Activated CD4-positive, alpha-beta T cell treated with anti-CD3 and anti-CD28 coated beads, Interleukin-2, amount 50 U/mL, for 16 hours (primary cell): ENCODE measurements at places on chromosomes 3 and 15.

- no peak for DNase-seq
Measured at GRCh38 chr3:99458013-99458412, 180.4 kb upstream of the COL8A1 start.

DNA sequence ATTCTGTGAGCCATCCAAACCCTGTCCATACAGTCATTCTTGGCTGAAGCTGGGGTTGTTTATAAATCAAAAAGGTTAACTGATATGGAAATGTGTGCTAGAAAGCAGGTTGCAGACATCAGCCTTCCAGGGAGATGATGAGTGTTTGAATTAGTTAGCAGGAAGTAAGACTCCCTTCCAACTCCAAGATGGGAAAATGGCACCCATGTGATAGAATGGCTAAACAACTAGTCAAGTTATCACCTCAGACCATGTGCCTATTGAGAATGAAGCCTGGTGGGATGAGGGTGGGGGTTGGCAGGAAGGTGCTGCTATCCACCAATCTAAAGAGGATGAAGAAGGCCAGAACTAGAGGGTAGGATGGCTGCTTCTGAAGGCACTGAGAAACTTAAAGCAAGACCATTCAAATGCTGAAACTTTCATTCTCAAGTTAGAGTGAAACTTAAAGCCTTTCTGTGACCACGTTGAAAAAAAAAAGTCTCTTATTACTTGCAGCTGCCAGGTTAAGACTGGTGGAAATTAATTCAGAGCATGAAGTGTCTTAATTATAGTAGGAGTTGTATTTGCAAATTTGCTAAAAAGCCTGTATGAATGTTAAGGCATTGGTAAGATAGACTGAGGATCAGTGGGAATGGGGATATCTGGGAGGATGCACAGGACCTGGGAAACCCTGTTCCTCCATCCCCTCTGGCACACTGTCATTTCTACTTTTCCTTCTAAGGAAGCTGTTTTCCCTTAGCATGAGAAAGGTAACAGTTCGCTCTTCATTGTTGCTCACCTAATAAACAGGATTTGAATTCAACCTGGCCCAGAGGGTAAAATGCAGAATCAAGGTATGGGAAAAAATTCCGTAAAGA, 36.8 kb downstream of the CCR3 start:
- no peak for DNase-seq

DNA sequence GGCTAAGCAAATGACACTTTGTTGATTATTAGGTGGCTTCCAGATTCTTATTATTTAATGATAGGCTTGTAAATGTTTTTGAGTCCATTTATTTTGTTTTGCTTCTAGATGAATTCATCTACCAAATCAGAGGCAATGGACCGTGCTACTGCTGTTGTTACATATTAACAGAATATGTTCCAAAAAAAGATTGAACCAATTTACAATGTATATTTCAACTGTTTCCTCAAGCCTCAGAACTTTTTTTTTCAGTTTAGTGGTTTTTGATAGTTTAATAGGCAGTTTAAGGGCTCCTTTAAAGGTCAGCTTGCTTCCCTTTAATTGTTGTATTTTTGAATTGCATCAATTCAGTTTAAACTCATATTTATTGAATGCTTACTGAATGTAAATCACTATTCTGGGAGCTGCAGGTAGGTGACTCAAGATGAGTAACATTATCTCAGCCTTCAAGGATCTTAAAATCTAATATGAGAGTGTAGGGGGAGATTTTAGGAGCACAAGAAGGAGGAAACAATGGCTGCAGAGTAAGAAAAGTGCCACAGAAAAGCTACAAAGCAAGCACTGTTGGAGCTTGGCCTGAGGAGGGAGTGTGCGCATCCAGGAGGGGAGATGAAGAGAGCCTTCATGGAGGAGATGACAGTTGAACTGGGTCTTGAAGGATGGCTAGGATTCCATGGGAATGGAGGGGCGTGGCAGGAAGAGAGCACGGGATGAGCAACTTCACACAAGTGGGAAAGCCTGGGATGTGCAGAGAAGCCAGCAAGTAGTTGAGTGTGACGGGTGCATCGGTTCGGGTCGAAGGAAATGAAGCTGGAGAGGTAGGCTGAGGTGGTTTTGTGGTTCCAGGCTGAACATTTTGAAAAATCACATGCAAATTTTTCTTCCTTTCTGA, 14.7 kb downstream of the MAP2K1 start:
- DNase-seq, result no peak

DNA sequence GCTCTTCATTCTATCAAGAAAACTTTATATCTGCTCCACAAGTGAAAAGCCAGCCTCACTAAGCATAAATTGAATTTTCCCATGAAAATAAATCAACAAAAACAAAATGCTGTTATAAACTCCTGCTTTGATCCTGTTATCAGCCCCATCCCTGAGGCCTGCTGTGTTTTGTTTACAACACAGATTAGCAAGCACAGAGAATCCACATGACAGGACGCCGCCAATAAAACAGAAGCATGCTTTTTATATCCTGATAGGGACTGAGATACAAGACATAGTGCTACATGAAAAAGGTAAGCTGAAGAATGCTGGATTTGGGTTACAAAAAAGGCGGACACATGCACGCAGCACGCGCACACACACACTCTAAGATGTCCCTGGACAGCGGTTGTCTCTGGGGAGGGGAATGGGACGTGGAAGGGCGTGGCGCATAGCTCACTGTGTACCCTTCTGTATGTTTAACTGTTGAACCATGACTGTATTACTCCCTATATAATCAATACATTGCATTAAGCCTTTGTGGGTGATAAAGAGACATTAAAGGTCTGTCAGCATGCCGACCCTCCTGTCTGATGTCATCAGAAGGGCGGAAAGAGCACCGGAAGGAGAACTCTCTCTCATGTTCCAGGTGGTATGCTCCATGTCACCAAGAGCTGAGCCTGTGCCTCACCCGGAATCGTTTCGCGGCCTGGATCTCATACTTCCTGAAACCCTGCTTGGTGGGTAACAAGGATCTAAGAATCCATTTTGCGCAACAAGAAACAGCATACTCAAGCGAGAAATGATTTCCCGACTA, 93.9 kb downstream of the IQSEC1 start:
- DNase-seq, result no peak

- no peak for DNase-seq
Measured at GRCh38 chr15:77064063-77064462, 6.8 kb downstream of the TSPAN3 start.

GRCh38 chr3:45337839-45338470, 50.4 kb upstream of the LARS2 start:
- no peak for DNase-seq

DNA sequence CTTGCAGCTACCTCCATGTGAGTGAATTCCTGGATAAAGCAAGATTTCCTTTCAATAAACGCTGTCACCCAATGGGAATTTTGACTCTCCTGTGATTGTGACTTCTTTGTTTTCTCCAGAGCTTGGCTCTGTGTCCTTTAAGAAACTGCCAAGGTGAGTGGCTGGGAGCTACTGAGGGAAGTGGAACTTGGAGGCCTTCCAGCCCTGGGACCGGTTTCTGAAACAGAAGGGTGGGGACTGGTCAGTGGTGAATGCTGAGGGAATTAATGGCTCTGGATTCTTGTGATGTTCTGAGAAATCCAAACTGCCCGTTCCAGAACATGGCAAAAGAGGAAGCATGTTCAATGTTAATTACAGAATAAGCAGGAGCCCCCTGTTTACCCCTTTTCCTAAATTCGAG, 41.1 kb upstream of the MYZAP start:
- DNase-seq, result no peak

DNA sequence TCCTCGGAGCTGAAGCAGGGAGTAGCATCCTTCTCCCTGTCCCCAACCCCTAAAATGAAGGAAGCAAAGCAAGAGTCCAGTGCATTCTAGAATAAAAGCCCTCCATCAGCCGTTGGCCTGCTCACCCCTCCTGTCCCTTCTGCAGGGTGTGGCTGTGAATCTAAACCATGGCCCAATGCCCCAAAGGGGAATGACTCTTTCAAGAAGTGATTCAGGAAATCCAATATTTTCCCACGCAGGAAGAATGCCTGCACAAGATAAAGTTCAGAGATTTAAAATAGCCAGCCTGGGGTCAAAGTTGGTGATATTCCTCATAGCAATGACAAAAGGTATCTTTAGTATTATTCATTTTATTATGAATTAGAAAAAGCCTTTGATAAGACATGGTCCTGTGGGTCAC, 38.5 kb downstream of the SLCO2A1 start:
- DNase-seq, result no peak

DNA sequence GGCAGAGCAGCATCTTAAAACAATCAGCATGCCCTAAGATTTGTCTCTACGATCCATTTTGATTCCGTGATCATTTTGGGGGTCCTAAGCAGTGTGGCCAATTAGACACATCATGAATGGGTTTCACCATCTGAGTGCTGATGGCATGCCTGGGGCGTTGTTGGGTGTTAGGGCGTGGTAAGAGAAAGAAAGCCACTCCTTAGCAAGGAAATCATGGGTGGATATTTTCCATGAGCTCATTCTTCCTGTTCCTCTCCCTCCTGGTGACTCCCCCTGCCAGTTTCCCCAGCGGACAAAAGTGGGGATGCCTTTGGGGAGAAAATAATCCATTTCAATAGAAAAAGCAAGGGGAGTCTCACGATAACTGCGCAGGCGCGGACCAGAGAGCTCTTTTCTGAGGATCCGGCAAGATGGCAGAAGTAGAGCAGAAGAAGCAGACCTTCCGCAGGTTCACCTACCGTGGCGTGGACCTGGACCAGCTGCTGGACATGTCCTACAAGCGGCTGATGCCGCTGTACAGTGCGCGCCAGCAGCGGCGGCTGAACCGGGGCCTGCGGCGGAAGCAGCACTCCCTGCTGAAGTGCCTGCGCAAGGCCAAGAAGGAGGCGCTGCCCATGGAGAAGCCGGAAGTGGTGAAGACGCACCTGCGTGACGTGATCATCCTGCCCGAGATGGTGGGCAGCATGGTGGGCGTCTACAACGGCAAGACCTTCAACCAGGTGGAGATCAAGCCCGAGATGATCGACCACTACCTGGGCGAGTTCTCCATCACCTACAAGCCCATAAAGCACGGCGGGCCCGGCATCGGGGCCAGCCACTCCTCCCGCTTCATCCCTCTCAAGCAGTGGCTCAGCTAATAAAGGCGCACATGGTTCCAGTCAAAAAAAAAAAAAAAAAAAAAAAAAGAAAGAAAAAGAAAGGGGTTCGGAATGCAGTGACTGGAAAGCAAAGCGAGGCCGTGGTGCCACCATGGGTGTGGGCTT, 301.8 kb downstream of the LRTM1 start:
- no peak for DNase-seq

DNA sequence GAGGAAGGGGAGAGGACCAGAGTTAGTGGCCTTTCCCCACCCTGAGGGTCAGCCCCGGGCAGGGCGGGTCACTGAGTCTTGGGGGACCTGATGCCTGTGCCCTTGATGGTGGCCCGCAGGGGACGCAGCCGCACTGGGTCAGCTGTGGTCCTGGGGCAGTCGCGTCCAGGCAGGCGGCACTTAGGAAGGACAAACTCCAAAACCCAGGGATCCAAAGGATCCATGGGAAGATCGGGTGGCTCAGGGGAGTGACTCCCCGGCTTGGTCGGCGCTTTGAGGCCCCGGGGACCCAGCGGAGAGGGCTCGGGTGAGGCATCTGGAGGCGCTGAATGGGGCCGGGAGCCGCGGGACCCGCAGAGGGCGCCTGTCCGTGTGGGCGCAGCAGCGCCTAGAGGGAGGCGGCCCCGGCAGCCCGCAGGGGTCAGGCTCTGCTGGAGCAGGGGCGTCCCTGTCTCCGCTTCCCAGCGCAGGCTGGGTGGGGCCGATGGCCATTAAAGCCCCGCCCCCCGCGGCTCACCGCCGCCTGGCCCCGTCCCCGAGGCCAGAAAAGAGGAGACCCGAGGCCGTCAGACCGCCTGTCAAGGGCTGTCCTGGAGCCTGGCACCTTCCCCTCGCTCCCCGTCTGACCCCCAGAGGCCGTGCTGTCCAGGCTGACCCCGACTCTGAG, 17.5 kb downstream of the CIDEC start:
- DNase-seq, result no peak

- no peak for DNase-seq
Measured at GRCh38 chr3:124174910-124175874, 183.3 kb upstream of the ROPN1 start.

DNA sequence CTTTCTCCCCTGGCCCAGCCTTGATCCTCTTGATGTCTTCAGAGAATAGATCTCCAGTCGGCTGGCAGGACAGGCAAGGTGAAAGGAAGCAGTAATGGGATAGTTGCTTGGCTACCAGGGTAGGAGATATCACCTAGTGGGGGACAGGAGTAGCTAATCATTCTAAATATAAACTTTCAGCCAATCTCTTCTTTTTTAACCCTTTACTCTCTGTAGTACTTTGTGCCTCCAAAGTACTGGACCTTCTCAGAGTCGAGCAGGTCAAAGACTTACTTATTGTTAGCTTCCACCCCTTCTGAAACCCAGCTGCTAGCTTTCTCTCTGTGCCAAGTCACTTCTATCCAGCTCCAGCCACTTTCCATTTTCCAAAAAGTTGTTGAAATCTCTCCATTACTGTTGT, 43.4 kb upstream of the FILIP1L start:
- no peak for DNase-seq

- DNase-seq, result no peak
Measured at GRCh38 chr3:93992207-93992606, 12.3 kb downstream of the ARL13B start.

DNA sequence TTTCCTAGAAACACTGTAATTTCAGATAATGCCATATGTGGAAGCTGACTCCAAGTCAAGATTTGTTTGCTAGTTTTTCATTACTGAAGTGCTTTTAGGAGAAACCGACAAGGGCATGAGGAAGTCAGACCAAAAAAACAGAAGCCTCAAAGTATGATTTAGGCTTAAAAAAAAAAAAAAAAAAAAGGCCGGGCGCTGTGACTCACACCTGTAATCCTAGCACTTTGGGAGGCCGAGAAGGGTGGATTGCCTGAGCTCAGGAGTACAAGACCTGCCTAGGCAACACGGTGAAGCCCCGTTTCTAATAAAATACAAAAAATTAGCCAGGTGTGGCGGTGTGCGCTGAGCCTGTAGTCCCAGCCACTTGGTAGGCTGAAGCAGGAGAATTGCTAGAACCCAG, 11.6 kb downstream of the RPL15 start:
- DNase-seq, result no peak

- DNase-seq, result no peak
Measured at GRCh38 chr3:112873632-112874031, 27.0 kb upstream of the CD200R1L start.

DNA sequence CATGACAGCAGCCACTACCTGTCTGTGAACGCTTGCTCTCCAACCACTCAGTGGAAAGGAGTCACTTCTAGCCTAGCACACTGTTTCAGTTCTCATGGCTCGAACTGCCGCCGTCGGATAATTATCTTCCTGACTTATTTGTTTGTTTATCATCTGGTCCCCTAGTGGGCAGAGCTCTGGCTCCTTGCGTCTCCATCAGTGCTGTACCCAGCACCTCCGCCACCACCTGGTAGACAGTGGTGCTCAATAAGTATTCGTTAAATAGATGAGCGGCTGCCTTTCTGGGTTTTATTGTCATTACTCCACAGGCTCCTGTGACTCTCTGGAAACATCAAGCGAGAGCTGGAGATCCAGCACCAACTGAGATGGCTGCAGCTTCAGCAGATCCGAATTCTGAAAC, 297.5 kb downstream of the NTRK3 start:
- no peak for DNase-seq
